ENCODE measurements at places on chromosomes 11 and 22.
A peak's percentile ranks its signal among the peaks of the same experiment; 100 is the strongest.

DNA sequence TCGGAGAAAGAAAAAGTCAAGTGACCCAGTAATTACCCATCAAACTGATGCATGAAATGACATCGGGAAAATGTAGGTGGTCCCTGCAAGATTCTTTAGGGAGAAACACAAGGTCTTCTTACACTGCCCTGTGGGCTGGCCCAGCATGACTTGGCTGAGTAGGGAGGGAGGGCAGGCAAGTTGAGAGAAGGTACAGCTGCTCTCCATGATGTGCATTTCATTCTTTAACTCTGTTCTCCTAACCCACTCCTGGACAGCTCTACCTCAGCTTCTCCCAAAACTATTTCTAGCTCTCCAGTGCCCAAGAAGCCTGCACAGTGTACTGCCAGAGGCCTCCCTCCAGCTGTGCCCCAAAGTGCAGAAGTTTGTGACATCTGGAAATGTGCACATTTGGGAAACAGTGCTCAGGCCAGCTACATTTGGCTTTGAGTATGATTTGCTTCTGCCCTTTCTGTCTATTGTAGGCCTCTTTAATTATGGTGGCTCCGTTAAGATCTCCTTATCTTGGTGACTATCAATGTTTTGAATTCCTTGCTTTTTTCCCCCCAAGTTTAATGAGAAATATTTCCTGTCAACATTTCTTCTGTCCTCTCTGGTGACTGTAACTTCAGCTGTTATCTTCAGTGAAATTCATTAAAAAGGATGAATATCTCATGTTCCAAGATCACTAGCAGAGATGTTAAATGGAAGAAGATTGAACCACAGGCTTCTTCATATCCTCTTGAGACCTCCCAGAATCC, 26.7 kb upstream of the PRSS23 start:
- no peak for DNase-seq

DNA sequence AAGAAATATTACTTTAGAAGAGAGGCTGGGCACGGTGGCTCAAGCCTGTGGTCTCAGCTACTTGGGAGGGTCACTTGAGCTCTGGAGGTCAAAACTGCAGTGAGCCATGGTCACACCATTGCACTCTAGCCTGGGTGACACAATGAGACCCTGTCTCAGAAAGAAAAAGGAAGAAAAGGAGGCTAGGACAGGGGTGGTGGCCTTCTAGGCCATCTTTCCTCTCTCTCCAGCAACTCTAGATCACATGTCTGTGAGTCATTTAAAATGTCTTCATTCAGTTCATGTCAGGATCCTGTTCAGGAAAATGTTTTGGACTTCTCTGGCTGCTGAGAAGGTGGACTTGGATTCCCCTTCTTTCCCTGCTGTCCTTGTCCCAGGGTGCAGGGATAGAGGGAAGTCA, 53.3 kb downstream of the PPFIA1 start:
- DNase-seq: no peak

DNA sequence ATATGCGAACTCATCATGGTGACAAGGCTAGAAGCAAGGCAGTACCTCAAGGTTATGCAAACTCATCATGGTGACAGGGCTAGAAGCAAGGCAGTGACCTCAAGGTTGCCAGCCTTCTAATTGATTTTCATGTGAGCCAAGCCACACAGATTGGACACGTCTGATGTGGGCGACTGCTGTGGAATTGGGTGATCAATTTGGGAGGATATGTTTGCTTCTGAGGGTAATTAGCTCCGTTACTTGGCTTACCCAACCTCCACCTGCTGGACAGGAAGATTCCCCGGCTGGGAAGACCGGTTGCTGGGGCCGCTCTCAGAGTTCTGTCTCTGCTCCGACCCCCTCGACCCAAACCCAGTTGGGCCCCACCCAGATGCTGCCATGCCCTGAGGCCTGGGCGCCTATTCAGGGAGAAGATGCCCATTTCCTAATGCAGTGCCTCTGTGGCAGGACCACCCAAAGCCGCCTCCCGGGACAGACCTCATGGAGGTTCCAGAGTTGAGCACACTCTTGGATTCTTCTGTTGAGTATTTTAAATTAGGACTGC, 69.9 kb upstream of the SHANK2 start:
- no peak for DNase-seq

DNA sequence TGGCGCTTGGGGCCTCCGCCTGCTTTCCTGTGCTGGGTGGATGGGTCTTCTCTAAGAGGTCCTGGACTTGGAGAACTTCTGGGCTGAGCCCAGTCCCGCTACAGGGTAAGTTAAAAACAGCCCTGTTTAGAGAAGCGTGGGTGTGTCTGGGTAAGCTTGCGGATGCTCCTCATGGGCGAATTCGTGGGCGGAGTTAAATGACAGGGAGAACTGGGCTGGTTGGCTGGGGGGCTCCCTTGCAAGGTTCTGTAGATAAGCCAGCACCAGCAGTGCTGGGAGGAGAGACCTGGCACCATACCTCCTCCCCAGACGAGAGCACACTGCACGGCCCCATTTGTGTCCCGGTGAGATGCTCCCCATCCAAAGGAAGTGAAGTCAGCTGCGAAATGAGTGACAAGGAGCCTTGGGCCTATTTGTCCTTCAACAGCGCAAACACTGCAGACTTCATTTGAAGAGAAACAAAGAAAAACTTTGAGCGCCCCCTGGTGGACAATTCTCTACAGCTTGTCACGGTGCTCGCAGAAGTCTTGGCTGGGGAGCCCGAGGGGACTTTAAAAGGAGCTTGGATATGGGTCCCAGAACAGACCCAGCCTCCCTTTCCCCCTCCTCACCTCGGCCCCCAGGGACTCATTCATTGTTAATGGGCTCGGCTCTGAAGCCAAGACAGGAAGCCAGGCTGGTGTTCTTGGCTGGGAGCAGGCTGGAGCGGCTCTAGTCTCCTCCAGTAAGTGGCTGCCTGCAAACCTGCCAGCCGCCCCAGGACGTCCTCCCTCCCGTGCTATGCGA, 39.5 kb downstream of the TP53I11 start:
- peak; percentile 99 for DNase-seq

- DNase-seq: no peak
Measured at GRCh38 chr11:32079553-32079952, 11.3 kb upstream of the RCN1 start.

- no peak for DNase-seq
Measured at GRCh38 chr11:72313912-72314598, 70.1 kb upstream of the PHOX2A start.

GRCh38 chr11:64517992-64518391, 73.0 kb upstream of the SLC22A12 start:
- no peak for DNase-seq

GRCh38 chr22:20238536-20238900, 29.6 kb downstream of the RTN4R start:
- peak; percentile 22 for DNase-seq

DNA sequence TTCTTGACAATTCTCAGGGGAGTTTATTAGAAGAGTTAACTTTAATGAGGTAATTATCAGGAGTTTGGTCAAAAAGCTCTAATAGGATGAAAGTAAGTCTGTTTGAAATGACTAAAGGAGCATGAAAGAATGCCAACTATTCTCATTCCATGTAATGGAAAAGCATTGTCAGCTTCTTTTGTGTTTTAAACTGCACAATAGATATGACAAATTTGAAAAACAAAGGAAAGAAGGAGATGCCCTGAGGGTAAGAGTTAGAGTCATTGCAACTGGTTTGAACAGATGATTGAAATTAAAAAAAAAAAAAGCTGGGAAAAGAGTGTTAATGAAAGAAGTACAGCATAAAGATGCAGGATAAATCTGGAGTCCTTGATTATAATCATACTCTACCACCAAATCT, 296.8 kb upstream of the FOLH1 start:
- no peak for DNase-seq

GRCh38 chr11:73142128-73142377, at the start of gene FCHSD2:
FCHSD2 (minus strand) TSS chr11:73142318; CDS start chr11:73141877, 441 bp downstream.
- DNase-seq: no peak

DNA sequence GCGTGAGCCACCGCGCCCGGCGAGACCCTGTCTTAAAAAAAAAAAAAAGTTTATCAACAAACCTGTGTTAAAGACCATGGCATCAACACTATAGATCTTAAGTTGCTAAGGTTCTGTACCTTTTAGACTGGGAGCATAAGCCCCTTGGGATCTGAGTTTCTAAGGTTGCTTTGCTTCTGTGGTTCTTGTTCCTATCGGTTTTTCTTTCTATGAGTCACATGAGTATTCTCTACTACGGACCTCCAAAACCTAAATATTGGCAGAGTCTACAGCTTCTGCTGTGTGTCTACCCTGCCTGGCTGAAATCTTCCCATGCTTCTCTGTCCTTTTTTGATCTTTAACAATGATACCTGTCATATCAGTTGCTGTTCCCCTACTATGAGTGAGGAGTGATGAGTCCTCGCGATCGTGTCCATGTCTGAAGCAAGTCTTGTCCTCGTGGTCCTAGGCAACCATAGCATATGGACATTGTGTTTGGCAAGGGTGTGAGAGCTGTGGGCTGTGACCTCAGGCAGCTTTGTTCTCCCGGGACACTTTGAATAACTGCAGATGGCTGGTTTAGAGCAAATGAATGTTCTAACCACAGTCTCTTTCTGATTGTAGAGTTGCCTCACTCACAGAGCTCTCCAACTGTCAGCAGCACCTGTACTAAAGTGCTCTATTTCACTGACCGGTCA, 9.0 kb upstream of the DLAT start:
- no peak for DNase-seq

GRCh38 chr11:11396301-11397035, 43.4 kb upstream of the CSNK2A3 start:
- no peak for DNase-seq

DNA sequence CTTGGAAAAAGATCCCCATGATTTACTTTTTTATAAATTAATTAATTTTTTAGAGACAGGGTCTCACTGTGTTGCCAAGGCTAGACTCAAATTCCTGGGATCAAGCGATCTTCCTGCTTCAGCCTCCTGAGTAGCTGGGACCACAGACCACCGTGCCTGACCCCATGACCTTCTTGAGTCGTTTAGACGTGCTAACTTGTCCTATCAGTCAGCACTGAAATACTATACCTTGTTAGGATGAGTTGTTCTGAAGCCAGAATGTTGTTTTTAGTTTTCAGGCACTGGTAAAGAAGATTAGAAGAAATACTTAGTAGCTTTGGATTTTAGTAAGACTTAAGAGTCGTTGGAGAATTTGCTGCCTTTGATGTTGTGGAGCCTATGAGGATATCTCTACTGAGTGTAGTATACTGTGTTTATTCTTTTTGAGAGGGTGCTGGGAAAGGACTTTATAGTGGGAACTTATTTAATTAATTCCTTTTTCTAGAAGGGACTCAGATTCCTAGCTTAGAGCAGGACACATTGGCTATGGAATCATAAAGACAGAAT, 8.6 kb downstream of the HTATIP2 start:
- no peak for DNase-seq

DNA sequence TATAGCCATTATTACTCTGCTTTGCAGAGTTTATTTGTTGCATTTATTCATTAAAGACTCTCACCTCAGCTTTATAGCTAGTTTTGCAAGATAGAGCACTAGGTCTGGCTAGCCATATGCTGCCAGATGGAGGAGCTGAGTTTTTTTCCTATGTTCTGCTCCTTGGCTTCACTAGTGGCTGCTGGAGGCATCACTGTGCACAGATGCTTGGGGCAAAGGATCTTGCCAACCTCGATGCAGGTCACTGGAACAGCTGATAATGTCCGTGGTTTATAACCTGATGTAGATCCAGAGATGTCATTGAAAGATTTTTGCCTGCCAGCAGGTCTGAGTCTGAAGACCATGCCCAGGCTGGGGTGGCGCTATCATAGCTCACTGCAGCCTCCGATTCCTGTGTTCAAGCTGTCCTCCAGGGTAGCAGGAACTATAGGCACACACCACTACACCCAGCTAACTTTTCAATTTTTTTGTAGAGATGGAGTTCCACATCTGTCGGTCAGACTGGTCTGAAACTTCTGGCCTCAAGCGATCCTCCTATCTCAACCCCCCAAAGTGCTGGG, 63.2 kb downstream of the PACS1 start:
- DNase-seq: no peak

DNA sequence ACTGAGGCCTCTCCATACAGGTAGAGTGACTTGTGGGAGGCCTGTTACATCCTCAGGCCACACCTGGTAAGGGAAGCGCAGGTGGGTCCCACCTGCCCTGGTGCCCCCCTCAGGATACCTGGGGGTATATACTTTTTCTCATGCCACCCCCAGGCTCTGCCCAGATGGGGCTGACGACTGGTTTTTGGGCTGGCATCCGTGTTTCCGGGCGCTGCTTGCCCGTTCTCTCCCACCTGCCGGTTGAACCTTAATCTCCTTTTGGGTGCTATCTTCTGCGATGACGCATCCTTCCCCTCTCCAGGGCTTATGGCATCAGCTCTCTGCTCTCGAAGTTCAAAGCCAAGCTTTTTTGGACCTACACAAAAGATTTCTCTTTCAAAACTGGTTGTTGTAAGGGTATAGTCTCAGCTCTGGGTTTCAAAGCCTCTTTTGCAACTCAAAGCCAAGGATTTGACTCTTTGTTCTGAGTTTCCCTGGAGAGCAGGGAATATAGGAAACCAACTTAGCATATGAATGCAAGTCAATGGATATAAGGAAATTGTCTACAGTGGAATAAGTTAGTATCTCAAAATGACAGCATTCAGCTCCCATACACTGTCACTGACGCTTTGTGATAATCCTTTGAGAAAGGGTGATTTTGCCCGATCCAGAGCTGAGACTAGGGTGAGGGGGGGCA, 8.6 kb upstream of the LRRC10B start:
- no peak for DNase-seq

DNA sequence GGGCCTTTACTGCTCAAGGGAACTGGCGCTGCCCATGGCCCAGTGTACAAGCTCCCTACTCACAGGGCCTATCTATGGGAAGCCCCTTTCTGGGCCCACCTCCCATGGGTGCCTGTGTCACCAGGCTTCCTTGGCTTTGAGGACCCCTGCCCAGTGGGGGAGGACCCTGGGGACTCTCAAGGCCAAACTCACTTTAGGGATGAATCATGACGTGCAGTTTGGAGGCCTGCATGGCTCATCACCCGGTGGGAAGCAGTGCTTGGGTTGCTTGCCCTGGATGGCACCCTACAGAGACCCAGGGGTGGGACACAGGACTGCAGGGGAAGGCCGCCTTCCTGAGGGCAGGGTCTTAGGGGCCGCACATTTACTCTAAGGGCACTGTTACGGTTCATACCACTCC, 16.5 kb downstream of the KCTD21 start:
- DNase-seq: no peak

DNA sequence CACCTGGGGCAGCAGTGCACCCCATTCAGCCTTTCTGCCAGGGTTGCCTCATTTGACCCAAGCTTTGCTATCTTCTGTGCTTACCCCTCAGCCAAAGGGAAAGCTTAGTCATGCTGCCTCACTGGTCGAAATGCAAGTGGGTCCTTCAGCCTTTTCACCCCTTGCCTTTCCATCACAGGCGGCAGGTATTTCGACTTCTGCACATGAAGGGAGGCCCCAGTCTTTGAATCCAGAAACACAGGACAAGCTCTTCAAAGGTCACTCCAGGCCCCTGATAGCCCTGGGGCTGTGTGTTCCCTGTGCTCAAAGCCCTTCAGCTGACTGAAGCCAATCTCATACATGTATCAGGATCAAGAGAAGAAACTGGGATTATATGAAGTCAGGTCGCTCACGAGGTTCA, 129.7 kb downstream of the SNX19 start:
- DNase-seq: no peak
